ENCODE measurements at places on chromosomes 12 and 14.

GRCh38 chr14:21106176-21106497 lies 5.3 kb downstream of the TMEM253 start:
- peak; percentile 62 for DNase-seq

DNA sequence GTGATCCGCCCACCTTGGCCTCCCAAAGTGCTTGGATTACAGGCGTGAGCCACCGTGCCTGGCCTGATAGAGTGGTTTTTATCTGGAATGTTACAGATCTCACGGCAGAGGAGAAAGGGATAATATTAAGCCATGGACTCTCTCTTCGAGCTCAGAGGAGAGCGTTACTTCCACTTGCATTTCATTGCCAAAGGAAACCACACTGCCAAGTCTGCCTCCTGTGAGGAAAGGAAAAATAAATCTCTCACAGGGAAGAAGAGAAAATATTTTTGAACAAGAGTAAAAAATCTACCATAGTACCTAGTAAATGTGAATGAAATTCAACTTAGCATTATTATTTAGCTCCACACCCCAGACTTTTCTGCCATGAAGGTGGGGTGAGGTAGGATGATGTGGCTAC lies 319.2 kb upstream of the PRICKLE1 start:
- DNase-seq = no peak

GRCh38 chr14:103275000-103275399 lies 59.0 kb upstream of the EIF5 start:
- DNase-seq = no peak

- DNase-seq = no peak
Measured at GRCh38 chr14:64604001-64604400, 54.2 kb downstream of the PPP1R36 start.

GRCh38 chr12:124484067-124484466 lies 83.3 kb downstream of the NCOR2 start:
- DNase-seq = no peak

Data from iris pigment epithelial cell (primary cell).